ENCODE measurements at places on chromosomes 11 and 22.

DNA sequence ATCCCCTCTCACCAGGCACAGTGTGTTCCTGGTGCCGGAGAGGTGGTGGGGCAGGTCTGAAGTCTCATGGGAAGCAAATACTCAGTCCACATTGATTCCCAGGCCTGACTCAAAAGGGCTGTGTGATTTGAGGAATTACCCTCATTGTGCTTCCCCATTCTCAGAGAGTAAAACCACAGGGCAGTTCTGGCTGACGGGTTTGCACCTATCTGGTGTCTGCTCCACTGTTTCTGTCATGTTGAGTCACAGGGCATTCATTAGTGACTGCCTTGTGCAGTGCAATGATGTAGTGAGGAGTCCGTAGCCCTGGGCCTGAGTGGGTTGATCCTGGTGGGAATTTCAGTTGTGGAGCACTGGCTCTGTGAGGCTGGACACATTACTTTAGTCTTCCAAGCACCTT, 85.2 kb upstream of the ARHGAP20 start:
- DNase-seq, result no peak

GRCh38 chr11:100735949-100736675, 49.0 kb downstream of the ARHGAP42 start:
- DNase-seq, result no peak

DNA sequence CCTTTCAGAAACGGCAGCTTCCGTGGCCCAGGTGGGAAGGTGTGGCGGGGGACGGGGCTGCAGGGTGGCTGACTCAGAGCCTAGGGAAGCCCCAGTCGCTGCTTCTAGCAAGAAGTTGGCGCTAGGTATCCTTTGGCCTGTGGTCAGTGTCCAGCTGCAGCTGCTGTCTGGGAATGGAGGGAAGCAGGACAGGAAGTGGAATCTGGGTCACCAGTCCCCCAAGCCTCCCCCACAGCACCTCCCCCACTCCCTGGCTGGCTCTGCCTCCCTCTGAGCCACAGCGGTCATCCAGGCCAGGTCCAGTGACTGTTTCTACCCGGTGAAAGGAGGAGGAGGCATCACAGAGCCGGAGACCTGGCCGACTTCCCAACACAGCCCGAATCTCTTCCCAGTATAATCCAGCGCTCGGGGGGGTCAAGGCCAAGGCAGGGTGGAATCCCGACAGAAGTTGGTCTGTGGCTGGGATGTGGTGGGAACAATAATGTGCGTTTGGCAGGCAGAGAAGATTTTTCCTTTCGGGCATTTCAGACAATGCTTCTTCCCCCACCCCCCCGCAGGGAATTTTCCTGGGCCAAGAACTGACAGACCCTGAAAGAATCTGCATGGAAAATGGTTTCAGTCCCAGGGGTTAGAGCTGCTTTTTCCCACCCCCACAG, 45.1 kb downstream of the C11orf96 start:
- no peak for DNase-seq

DNA sequence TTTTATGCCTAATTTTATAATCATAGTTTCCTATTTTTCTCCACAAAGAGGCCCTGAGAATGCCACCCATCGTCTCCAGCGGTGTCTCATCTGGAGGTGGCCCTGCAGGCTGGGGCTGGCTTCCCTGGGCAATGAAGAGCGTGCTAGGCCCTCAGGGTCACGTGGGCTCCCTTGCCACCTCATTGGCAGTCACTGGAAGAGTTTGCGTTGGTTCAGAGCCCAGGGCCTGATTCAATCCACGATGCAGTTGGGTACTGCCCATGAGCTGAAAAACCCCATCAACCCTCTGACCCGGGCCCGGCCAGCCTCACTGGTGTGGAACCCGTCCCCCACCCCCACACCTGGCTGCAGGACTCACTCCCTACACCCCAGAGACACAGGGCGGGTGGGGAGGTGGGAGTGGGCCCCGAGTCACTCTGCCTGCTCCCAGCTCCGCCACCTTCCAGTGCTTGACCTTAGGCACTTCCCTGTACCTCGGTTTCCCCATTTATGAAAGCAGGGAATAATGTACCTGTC, 43.4 kb upstream of the A4GALT start:
- no peak for DNase-seq

DNA sequence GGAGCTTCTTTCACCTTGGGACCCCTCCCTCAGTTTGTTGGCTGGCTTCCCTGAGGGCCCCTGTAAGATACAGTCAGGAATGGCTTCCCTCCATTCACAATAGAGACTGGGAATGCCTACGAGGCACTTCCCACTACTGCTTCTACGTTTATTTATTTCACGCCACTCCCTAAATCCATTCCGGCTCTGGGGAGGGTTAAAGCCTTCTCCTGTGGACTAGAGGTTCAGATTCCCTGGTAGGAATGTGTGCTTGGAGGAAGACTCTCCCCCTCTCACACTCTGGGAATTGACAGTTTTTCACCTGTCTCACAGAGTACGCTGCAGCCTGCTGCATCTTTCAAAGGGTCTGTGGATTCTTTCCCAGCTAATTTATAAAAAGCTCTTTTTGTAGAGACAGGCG, 3.3 kb upstream of the NUCB2 start:
- DNase-seq, result no peak

DNA sequence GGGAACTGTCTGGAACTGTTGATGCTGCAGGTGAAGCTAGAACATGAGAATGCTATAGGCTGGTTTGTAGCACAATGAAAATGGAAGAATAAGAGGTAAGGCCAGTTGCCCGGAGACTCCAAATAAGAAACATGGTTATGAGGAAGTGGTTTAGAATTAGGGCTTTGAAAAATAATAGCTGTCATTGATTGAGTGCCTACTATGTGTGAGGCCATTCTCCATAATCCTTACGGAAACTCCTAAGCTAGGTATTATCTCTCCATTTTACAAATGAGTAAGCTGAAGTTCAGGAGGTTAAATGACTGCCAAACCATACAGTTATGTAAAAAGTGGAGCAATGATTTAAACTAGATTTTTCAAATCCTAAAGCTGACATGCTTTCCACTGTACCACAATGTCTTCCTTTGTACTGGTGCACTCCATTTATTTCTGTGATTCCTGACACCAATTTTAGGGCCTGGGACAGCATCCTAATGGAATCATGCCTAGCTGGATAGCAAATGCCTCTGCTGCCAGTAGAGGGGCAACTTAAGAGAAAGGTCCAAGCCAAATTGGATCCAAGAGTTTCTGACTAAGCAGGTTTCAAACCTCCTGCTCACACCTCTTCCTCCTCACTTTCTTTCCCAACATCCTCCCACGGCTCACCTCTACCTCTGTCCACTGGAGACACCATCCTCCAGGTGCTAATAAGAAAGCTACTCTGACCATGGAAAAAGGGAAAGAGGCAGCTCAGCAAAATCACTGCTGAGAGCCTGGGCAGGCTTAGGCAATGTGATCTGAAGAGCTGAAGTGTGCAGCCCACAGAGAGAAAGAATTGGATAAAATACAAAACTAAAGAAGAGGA, 46.9 kb upstream of the PICALM start:
- no peak for DNase-seq

DNA sequence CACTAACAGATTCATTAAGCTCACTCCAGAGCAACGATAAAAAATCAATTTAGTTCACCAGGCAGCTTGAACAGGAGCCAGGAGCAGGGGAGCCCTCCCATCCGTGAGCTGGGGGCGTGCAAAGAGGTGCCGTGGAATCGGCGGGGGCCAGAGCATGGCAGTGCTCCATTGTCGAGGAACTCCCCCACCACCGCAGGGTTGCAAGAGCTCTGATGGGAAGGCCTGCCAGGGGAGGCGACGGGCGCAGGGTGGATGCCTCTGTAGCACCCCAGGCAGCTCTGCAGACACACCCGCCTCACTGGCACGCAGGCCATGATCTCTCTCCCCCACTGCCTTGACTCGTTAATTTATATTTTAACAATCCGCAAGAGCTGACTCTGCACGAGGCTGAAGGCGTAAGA, 433.2 kb downstream of the MIAT start:
- DNase-seq, result no peak

DNA sequence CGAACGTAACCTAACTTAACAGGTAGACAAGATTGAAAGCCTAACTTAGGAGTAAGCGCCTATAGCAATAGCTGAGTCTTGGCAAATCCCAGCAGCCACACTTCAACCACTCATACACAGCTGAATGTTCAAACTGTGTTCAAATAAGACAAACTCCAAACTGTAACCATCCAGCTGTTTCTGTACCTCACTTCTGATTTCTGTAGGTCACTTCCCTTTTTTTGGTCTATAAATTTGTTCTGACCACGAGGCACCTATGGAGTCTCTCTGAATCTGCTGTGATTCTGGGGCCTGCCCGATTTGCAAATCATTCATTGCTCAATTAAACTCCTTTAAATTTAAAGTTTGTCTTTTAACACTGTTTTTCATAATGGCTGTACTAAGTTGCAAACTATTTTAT, 8.2 kb upstream of the TENM4 start:
- DNase-seq, result no peak

- no peak for DNase-seq
These were observed 581.7 kb upstream of the ARHGAP42 start for GRCh38 chr11:100105255-100105981.
